COR-L47 (cell line): ENCODE measurements at places on chromosomes 11 and 22.
A peak's percentile ranks its signal among the peaks of the same experiment; 100 is the strongest.

- DNase-seq: peak; percentile 63
Measured at GRCh38 chr11:93225662-93226061, 27.9 kb upstream of the SLC36A4 start.

GRCh38 chr11:36700246-36700645, 102.2 kb upstream of the RAG2 start:
- DNase-seq: no peak

GRCh38 chr11:94934362-94934761, 39.0 kb downstream of the CWC15 start:
- DNase-seq: no peak

- no peak for DNase-seq
Measured at GRCh38 chr22:41177040-41177621, 28.0 kb upstream of the L3MBTL2 start.

GRCh38 chr22:29187831-29188230, 17.9 kb upstream of the EMID1 start:
- no peak for DNase-seq

DNA sequence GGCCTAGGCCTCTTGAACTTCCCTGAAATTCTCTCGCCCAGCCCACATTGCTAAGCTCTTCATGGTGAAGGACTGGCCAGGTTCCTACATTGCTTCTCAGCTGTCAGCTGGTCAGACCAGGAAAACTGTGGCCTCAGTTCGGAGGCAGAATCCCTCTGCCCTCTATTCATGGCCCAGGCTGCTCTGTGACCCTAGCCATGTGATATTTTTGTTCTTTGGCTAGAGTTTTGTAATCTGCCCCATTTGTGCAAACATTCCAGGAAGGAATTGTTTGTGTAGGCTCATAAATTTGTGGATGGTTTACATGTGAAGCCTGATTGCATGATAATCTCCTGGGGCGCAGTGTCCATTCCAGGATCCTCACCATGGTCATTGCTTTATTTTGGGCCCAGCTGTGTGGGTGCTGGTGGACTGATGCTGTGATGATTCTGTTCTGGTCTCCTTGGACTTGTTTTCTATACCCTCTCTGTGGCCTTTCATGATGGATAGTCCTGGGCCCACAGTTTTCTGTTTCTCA, 149.1 kb upstream of the E2F8 start:
- DNase-seq: no peak

GRCh38 chr22:49632199-49633009, 195.3 kb downstream of the BRD1 start:
- DNase-seq: peak; percentile 64

DNA sequence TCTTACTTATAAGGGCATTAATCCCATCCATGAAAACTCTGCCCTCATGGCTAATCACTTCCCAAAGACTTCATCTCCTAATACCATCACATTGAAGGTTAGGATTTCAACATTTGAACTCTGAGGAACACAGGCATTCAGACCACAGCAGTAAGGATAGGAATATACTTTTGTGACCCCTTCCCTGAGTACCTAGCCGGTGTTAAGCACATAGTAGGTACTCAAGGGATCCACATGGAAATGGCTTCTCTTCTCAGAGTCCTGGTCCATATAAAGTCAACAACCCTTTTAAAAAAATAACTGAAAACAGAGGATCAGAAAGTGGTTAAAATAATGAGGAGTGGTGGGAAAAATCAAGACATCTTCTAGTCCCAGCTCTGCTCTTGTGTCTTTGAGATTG, 78.0 kb downstream of the TIMP3 start:
- DNase-seq: no peak

DNA sequence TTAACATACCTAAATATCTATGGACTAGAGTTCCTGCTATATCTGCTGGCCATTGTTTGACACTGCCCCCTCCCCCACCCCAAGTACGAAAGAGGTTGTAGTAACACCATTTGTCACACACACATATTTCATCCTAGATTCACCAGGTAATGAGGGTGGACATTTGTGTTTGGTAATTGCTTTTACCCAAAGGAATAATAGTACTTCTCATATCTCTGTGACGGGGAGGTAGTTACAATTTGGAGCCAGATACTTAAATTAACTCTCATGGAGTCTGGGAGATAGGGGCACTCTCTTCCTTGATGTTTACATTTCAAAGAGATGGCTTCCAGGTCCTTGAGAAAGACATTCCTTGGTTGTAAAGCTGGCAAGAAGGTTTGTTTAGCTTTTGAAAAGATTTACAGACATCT, 38.7 kb downstream of the REXO2 start:
- no peak for DNase-seq

GRCh38 chr11:48006301-48006992, 26.1 kb downstream of the PTPRJ start:
- no peak for DNase-seq

DNA sequence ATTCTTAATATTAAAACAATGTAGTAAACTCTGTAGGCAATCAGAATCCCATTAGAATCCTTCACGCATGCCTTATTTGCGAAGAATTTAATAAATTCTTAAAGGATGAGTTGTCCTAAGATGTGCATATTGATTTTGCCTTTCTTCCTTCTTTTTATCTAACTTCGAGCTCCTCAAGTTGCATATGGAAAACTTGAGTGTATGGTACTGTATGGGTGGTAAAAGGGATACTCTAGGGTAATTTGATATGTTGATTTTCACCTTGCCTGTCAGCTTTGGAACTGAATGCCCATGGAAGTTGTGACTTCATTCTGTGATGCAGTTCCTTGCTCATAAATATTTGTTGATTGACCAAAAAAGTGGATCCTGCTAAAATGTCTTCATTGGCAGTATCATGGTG, 193.8 kb downstream of the DDX10 start:
- no peak for DNase-seq

GRCh38 chr22:36856121-36856791, 4.5 kb upstream of the NCF4 start:
- DNase-seq: peak; percentile 65

GRCh38 chr11:119790476-119790875, 61.5 kb upstream of the NECTIN1 start:
- DNase-seq: no peak

DNA sequence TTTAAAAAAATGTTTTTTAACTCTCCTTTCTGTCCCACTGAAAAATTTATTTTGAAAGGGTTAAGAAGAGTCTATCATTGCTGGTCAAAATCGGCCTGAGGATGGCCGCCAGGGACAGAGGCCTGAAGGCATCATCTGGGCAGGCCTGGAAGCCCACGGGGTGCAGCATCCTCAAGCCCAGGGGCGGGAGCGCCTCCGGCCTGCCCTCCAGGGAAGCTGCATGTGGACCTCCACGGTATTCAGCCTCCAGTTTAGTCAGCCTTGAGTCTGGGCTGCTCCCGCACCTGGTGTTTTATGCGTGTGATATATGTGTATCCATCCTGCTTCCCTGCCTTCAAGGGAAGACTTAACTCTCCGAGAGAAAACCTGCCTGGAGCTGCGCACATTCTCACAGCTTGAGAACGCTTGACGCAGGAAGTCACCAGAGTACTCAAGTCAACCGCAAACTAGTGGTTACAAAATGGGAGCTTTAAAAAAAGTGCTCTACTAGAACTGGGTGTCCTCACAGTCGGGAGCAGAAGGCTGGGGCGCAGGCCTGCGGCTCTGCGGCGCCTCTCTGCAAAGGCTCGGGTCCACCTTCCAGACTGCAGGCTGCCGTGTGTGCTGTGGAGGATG, 13.6 kb upstream of the BID start:
- DNase-seq: no peak

GRCh38 chr11:76617553-76618265, 52.8 kb downstream of the LRRC32 start:
- no peak for DNase-seq

GRCh38 chr22:35947794-35948425, 80.7 kb downstream of the RBFOX2 start:
- DNase-seq: no peak

- no peak for DNase-seq
Measured at GRCh38 chr11:93611836-93612677, 49.4 kb upstream of the CEP295 start.

DNA sequence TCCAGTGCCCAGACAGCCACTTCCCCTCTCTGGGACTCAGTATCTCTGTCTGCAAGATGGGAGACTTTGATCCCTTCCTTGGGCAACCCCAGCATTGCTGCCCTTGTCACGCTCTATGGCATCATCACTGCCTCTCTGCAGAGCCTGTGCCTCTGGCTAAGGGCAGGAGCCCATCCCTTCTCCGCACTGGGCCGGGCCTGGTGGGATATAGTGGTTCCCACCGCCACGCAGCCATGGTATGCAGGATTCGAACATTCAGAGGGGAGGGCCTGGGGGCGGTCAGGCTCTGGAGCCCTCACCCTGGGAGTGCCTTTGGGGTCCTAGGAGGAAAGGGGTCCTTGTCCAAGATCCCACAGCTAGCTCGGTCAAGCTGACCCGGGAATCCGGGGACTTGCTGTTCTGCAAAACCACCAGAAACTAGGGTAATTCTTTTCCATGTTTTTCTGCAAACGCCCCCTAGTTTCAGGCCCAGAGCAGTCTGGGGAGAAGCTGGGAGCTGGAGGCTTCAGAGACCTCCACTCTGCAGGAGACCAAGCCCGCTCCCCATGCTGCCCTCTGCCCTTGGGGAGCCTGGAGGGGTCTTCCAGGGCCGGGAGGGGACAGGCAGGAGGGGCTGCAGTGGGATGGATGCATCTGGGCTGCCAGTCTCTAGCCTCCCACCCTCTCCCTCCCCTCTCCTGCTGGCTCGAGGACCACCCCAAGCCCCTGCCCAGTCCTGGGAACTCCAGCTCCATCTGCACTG, 24.4 kb upstream of the CBX7 start:
- DNase-seq: no peak

DNA sequence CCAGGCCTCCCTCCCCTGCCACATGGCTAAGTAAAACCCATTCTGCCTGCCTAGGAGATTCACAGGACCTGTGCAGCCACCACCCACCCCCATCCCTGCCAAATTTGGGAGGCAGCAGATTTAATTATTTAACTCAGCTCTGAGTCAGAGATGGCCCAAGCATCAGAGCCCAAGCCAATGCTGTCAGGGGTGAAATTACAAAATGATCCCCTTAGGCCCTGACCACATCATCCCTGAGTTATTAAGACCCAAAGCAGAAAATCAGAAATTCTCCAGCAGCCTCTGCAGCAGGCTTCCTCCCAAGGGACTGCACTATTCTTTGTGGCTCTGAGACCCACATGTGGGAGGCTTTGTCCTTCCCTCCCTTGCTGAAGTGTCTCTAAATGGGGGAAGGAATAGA, 52.8 kb upstream of the RRAS2 start:
- no peak for DNase-seq

DNA sequence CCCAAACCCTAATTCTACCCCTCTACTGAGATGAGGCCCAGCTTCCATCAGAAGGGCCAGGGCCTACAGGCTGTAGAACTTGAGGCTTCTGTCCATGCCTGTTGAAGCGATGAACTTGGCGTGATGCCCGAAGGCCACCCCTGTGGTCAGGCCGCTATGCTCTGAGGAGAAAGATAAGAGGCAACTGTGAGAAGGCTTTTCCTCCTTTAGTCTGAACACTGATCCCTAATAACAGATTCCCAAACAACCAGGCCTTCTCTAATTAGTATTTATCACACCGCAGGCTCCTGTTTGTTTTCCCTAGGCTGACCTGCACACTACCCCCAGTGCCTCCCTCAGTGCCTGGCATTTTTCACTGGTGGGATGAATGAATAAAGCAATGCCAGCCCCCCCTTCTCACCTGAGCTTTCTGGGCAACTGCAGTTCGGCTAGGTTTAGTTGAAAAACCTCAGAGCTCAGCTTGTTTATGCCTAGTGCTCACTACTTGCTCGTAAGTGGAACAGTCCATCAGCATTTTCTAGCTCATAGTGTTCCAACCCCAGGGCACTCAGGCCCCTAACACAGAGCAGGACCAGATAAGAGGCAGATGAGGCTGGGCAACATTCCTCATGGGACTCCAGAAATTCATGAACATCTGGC, 15.2 kb downstream of the PRPF19 start:
- DNase-seq: no peak

DNA sequence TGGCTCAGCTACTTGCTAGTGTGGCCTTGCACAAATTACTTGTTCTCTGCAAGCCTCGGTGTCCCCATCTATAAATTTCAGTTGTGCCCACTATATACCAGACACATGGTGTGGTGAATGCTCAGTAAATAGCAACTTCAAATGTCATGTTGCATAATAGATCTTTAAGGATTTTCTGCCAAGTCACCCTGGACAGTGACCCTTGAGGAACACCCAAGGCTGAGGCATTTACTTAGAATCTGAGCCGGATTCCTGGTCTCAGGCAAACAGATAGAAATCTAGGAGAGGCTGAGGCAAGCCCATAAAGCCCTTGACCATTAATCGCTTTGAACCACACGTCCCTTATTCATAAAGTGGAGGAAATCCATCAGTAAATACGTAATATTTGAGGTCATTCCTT, 9.7 kb downstream of the TEAD1 start:
- DNase-seq: no peak

- DNase-seq: no peak
Measured at GRCh38 chr22:46238541-46238940, 11.6 kb downstream of the CDPF1 start.
